Breast epithelium (tissue), 4 donors: ENCODE measurements at places on chromosomes 6 and 20. TPM values are rescaled to one million over a fixed set of nuclear protein-coding genes. Genes with fewer than 3 reads are reported as not detected.

The RNF144B gene
- 24.8 TPM for total RNA-seq

The UBE2C gene
- total RNA-seq, result 1.2 TPM

The CALHM4 gene
- not detected for total RNA-seq

The HSPA12B gene
- total RNA-seq, result 25.2 TPM

The SRSF6 gene
- total RNA-seq, result 70.9 TPM

The TAB2 gene
- total RNA-seq, result 91.0 TPM

The MYLK4 gene
- 1.4 TPM for total RNA-seq

The NRSN1 gene
- total RNA-seq, result not detected

The MOCS3 gene
- total RNA-seq, result 4.5 TPM

The FAXC gene
- 14.2 TPM for total RNA-seq

The SLA2 gene
- total RNA-seq, result 0.66 TPM

The BANF2 gene
- total RNA-seq, result not detected

The FAM209B gene
- not detected for total RNA-seq

The DDAH2 gene
- total RNA-seq, result 212 TPM

The SALL4 gene
- 0.33 TPM for total RNA-seq

The ZKSCAN3 gene
- total RNA-seq, result 3.4 TPM

The E2F1 gene
- 0.88 TPM for total RNA-seq

The GTF2H4 gene
- total RNA-seq, result 10.4 TPM

The MCHR2 gene
- total RNA-seq, result not detected

The C6orf58 gene
- 0.66 TPM for total RNA-seq

The PTK6 gene
- 0.16 TPM for total RNA-seq
